ENCODE measurements at places on chromosomes 7 and 10. TPM values are rescaled to one million over a fixed set of nuclear protein-coding genes. Genes with fewer than 3 reads are reported as not detected.

- DNase-seq = no peak
Observed at GRCh38 chr7:11792166-11792565, 39.8 kb downstream of the THSD7A start.

GRCh38 chr10:122294511-122295450 lies 23.7 kb downstream of the BTBD16 start:
- no peak for DNase-seq

GRCh38 chr7:1893036-1893435 lies 223.0 kb downstream of the ELFN1 start:
- DNase-seq = no peak

DNA sequence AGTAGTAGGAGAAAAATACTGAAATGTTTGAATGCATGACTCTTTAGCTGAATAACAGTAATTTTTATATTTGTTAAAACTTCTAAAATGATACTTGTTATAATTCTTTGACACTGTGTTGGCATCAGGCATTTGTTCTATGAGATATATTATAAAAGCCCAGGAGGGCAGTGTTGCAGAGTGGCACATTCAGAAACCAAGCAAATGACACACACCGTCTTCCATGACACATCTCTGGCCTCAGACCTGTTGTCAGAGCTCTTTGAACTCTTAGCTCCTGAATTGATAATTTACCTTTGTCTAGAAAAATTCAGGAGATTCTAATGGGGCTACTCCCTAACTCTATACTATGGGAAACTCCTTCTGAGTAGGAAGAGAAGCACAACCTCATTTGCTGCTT lies 62.4 kb upstream of the MDFIC start:
- DNase-seq = no peak

DNA sequence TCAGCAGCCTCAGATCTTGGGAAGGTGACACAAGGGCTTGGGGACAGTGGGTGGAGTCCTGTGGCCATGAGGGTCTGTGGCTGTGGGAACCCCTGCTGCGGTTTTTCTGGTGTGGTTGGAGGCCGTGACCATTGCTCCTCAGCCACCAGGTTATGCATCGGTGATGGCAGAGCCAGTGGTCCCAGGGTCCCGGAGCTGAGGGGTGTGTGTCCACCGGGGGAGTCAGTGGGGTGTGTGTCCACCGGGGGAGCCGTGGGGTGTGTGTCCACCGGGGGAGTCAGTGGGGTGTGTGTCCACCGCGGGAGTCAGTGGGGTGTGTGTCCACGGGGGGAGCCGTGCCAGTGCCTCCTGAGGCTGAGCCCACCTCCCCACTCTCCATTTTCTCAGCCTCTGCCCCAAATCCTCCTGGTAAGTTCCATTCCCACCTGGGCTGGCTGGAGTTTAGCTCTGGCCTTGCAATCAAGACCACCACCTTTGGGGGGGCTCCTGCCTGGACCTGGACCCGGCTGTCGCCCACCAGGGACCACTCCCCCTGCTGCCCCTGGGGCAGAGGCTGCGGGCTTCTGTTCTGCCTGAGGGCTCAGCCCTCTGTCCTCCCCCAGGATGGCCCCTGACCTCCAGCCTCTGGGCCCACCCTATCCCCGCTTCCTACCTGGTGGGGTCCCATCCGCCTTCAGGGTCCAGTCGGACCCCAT lies 143.5 kb downstream of the ELFN1 start:
- no peak for DNase-seq

- DNase-seq = no peak
Observed at GRCh38 chr10:31515819-31516402, 196.9 kb downstream of the ZEB1 start.

GRCh38 chr10:30752481-30752881 lies 122.9 kb upstream of the LYZL2 start:
- DNase-seq = no peak

DNA sequence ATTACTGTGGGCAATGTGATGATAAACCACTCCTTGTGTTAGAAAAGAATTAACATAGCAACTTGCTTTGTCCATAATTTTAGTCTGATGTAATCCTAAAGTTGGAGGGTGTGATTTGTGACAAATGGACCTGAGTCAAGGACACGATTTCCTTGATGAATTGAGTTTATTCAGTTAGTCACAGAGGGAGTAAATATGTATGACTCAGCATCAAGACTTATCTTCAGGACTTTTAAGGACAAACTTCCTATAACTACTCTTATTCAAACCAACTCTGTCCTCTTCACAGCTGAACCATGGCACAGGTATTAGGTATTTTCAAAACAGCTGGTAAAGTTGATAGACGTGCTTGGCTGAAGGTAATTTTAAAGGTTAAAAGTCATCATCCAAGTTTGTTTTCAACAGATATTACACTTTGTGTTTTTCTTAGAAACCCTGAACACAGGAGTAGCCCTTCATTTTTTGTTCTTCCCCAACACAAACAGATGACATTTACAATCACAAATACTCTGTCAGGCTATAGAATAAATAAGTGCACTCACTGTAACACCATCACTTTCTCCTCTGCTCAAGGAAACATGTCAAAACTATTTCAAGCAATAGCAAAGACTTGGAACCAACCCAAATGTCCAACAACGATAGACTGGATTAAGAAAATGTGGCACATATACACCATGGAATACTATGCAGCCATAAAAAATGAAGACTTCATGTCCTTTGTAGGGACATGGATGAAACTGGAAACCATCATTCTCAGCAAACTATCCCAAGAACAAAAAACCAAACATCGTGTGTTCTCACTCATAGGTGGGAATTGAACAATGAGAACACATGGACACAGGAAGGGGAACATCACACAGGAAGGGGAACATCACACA lies 54.5 kb downstream of the COA1 start:
- DNase-seq = peak; percentile 33

DNA sequence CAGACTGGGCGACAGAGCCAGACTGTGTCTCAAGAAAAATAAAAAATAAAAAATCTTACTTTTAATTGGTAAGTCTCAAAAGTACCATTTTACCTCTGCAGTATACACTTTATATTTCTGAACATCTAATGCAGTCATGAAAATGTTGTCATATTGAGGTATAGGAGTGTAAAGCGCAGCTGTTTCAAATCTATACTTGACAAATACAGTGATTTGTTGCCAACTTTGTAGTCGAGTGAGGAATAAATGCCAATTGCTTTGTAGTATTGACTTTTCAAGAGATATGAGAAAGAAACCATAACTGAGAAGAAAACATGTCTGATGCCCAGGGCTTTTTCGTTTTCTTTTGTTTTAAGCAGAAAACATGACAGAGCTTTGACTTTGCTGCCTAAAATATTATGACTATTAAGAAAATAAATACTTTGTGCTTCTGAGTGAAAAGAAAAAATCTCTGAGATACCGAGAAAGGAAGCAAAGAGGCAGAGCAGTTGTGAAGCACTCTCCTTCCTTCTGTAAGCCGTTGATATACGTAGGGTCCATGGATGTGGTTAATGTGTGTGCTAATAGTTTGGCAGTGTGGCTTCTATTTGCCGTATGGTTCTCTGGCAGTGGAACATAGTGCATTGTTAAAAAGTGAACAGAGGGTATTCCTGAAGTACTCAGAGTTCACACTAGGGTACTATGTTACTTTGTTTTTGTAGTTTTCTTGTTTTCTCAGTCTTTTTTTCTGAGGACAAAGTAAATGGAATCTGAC lies 38.2 kb downstream of the AVL9 start:
- DNase-seq = no peak

- no peak for DNase-seq
Observed at GRCh38 chr7:95476072-95476847, 9.5 kb upstream of the ASB4 start.

DNA sequence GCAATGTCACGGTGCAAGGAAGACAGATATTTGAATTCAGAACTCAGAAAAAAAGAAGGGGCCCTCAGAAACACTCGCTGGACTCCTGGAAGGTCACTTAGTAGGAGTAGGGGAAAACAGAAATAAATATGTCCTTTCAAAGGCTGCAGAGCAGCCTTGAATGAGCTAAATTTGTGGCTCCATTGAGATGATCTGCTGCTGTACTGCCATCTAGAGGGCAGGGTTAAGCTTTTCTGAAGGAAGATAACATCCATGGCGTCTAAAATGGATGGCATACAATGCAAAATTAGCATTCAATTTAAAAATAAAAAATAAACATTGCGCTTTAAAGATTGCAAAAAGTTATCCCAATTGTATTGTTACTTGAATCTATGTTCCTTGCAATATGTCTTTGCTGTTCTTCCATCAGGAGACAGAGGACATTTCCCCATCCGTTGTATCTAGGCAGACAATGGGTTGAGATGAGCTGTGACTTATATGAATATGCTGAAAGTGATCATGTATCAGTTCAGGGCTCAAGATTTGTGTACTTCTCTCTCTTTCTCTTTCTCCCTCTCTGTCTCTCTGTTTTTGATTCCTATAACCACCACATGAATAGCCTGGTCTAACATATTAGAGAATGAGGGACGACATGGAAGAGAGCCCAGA lies 642.2 kb downstream of the SH2D4B start:
- no peak for DNase-seq

- DNase-seq = no peak
Observed at GRCh38 chr7:141153231-141153630, 79.4 kb downstream of the TMEM178B start.

GRCh38 chr10:11209830-11210181 lies 192.1 kb downstream of the CELF2 start:
- DNase-seq = peak; percentile 68

- DNase-seq = no peak
Observed at GRCh38 chr10:52659085-52659484, 113.5 kb downstream of the MBL2 start.

DNA sequence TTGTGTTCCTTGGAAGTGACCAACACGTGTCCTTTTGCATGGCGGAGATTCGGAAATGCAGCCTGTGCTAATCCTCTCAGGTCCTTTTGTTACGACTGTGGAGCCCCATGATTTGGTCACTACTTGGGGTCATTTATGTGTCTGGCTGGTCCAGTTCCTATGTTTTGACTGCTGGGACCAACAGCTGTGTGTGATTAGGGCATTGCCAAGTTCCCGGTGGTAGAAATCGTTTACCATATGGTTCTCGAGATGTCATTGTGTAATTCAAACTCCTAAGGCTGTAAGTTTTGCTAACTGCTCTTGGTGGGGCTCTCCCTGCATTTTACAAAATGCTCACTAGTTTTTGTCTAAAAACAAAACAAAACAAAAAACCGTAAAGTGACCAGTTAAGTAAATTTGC lies 62.0 kb downstream of the CCNY start:
- no peak for DNase-seq

DNA sequence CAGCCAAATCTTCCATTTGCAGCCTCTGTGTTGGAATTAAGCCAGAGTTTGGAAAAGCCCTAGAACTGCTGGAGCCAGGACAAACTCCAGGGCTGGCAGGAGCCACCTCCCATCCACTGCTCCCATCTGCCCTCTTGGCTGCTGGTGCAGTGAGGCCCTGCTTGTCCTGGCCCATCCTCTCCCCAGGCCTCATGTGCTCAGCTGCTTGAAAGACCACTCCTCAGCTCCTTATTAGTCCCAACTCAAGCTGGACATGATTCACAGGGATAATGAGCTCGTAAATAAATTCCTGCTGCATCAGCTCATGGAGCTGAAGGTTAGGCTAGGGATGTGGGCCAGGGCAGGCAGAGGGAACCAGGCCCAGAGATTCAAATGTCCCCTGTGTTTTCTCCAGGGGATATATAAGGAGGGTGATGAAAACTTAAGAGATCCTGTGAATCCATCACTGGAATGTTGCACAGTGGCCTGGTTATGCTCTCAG lies 282.8 kb downstream of the RPS24 start:
- DNase-seq = no peak

GRCh38 chr10:44975431-44976331 lies 2.9 kb downstream of the DEPP1 start:
- DNase-seq = peak; percentile 93

- peak; percentile 30 for DNase-seq
Observed at GRCh38 chr10:110414548-110415309, 83.0 kb upstream of the DUSP5 start.

DNA sequence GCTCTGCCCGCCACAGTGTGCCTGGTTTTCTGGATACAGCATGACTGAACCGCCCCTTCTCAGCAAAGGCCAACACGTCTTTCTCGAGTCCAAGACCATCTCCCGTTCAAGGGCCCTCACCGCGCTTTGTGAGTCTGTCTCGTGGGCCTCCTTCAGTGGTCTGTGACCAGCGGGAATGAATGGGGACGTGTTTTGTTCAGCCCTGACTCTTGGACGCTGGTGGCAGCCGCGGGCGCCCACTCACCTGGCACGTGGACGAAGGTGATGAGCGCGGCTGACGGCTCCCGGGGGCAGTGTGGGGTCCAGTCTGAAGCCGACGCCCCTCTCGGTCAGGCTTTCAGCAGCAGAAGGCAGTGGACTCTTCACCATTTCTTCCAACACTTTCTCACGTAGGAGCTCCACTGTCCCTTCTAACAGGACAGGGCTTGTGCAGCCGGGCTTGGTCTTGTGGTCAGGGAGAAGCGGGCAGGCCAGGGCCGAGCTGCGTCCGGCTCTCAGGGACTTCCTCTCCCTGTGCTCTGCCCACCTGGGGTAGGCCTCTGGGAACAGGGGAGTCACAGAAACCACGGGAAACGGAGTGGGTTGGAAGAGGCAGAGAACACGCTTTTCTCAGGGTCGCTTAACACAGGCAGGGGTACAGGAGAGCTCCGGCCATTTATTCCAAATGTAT lies 30.4 kb downstream of the AMZ1 start:
- no peak for DNase-seq

- DNase-seq = no peak
Observed at GRCh38 chr7:118753479-118753878, 529.0 kb downstream of the ANKRD7 start.

GRCh38 chr7:23350466-23350865 lies 51.3 kb downstream of the MALSU1 start:
- no peak for DNase-seq

DNA sequence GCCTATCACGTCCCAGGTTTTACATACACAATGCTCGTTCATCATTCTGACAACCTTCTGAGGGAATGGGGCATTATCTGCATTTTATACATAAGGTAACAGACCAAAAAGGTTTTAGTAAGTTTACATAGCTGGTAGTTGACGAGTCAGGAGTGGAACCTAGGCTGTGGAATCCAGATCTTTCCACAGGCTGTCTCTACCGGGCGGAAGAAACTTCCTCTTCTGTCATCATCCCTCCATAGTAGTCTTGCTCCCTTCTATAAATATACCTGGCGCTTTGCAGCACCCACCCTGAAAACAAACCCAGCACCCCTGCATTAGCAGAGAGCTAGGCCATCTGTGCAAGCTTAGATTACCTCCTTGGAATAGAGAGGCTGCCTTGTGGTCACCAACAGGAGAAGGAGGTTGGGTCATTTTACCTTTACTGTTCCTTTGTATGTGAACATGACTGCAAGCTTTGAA lies 1.3 kb downstream of the TSPAN13 start:
- DNase-seq = no peak

GRCh38 chr7:74082770-74083116 lies 861 bp upstream of the LIMK1 start:
- no peak for DNase-seq

The ITGB8 gene
- total RNA-seq = 38.6 TPM

The ARID5B gene
- 16.1 TPM for total RNA-seq

The TMEM176B gene
- total RNA-seq = 36.3 TPM

The UPK3BL2 gene
- total RNA-seq = 7.5 TPM

The AEBP1 gene
- 39.2 TPM for total RNA-seq

The PTCD1 gene
- total RNA-seq = 1.6 TPM

The C10orf90 gene
- not detected for total RNA-seq

Data from body of pancreas (tissue), 4 donors.